ENCODE measurements at places on chromosomes 3 and 15.

GRCh38 chr3:108598375-108598774 lies 8.9 kb downstream of the DZIP3 start:
- no peak for DNase-seq

DNA sequence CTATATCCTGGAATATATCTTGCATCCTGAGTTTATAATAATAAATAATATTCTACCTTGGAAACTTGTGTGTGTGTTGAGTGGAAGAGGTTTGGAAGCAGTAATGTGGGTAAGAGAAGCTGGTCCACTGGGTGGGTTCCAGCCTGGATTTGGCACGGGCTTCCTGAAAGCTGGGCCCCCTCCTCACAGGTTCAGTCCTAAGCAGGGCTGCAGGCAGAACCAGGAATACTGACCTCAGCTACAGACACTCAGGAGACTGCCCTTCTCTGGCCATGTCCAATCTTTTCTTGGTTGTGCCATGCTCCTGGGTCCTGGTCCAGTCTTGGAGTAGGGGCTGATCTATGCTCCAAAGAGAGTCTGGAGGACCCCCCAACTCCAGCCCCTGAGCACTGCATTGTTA lies 4.5 kb downstream of the MYD88 start:
- no peak for DNase-seq

DNA sequence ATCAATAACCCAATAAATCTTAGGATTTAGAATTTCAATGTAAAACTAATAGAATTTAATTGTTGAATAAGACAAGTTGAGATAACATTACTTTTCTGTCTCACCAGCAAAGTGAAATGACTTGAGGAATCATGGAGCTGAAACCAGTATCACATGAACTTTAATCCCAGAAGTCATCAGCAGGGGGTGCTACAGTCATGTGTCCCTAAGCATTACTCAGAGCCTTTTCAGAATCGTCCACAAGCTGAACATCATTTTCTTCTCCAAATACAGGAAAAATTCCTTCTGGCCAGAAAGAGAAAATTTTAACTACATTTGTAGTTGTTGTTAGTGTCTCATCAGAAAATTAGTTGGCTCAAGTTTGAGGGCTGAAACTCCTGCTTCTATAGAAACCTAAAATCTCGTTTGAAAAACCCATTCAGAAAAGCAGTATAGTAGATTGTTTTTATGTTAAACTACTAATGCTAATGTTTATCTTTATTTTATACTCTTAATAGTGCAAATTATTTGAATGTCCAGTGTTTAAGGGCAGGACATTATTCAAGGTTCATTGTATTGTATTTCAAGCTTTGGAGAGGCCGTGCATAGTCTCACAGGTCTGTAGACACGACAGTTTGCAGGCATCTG lies 384.1 kb downstream of the PLOD2 start:
- peak; percentile 60 for DNase-seq

DNA sequence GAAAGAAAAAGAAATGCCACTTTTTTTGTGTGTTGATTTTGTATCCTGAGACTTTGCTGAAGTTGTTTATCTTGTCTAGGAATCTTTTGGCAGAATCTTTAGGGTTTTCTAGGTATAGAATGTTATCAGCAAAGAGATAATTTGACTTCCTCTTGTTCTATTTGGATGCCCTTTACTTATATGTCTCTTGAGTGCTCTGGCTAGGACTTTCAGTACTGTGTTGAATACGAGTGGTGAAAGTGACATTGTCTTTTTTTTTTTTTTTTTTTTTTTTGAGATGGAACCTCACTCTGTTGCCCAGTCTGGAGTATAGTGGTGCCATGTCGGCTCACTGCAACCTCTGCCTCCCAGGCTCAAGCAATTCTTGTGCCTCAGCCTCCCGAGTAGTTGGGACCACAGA lies 64.7 kb upstream of the NPHP3 start:
- DNase-seq = no peak

- no peak for DNase-seq
Observed at GRCh38 chr15:75361989-75362641, 6.3 kb downstream of the MAN2C1 start.

All from AG08395 (cell line).